ENCODE measurements at places on chromosomes 4 and X.

- no peak for DNase-seq
These were observed 410.3 kb upstream of the RASGEF1B start for GRCh38 chr4:81881855-81882621.

DNA sequence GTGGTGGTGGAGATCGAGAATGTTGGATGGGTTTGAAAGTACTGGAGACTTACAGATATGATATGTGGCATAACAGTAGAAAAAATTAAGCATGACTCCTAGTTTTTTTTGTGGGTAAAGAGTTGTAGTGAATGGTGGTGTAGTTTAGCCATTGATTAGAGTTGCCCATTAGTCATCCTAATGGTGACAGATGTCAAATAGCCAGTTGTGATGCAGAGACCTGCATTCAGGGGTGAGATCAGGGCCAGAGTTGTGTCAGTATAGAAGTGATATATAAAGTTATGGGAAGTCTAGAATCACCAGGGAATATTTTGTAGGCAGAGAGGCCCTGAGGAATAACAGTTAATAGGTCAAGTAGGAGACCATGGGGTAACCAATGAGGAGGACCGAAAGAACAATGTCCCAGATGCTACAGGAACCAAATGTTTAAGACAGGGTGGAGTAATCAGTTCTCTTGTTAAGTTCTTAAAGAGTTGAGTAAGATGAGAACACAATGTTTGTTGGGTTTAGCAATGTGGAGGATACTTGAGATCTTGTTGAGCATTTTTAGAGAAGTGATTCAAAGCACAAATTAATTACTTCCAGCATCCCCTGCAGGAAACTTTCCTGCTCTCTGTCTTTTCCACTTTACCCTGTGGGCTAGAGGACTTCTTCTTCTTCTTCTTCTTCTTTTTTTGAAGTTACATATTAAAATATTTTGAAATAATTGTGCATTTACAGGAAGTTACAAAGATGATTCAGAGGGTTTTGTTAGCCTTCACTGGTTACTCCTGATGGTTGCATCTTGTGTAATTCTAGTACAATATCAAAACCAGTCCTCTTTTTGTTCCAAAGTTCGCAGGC, 13.3 kb downstream of the SGMS2 start:
- no peak for DNase-seq

- DNase-seq, result no peak
These were observed 48.6 kb upstream of the DCX start for GRCh38 chrX:111460607-111461006.

GRCh38 chr4:26786916-26787315, 73.7 kb upstream of the STIM2 start:
- DNase-seq, result no peak

- no peak for DNase-seq
These were observed 67.9 kb downstream of the NDST3 start for GRCh38 chr4:118102195-118102594.

DNA sequence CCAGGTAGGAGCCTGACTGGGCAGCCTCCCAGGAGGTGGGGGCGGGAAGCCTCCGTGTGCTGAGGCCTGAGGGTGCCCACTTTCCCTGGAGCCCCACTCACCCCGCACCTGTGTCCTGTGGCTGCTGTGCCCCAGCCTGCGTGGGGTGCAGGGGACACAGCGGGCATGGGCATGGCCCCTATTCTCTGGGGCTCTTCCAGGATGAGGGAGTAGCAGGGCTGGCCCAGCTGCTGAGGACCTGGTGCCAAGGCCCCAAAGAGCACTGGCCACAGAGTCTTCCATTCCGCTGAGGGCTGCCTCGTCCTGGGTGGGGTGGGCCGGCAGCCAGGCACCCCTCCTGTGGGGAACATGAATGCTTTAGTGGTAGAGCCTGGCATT, 51.7 kb upstream of the SORCS2 start:
- no peak for DNase-seq

GRCh38 chr4:76585897-76586360, 150.9 kb downstream of the SHROOM3 start:
- peak; percentile 70 for DNase-seq

- no peak for DNase-seq
These were observed 487.7 kb upstream of the INTU start for GRCh38 chr4:127145006-127145540.

DNA sequence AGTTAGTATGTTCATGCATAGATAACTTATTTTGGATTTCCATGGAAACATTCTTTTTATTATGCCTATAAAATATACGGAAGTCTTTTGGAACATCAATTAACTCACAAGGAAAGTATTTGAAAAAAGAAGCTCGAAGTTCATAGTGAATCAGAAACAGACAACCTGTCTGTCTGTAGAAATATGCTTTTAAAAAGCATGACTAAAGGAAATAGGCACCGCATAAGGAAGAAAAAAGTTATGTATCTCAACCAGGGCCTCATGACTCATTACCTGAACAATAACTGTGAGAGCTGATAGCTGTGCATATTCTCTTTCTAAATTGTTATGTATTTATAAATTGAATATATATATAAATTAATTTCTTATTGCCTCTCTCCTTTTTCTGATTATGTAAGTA, 324.1 kb downstream of the TLL1 start:
- no peak for DNase-seq

DNA sequence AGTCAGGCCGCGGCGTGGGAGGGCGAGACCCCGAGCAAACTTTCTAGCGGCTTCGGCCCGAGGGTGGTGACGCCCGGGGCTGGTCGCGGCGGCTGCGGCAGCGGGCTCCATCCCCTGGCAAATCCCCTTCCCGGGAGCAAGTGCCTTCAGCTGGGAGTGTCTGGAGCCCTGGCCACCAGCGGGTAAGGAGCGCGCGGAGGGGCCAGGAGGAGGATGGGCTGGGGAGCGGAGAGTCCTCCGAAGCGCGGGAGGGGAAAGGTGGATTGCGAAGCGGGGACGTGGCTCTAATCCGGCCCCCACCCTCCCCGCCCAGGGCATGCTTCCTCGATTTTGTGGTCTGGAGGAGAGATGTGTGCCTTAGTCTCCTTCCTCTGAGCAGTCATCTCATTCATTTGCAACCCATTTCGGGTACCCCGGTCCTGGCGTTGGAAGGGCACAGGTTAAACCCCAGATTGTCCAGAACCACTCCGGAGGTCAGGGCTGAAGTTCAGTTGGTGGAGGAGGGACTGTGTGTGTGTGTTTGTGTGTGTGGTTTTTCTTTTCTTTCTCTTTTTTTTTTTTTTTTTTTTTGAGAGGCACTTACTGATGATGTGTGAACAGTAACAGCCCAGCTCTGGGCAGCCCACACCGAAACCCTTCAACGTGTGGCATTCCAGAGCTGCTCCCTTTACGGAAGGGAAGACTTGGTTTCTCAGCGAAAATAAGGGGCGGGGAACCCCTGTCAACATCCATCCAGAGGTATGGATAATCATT, 516 bp downstream of the SGMS2 start:
- no peak for DNase-seq

DNA sequence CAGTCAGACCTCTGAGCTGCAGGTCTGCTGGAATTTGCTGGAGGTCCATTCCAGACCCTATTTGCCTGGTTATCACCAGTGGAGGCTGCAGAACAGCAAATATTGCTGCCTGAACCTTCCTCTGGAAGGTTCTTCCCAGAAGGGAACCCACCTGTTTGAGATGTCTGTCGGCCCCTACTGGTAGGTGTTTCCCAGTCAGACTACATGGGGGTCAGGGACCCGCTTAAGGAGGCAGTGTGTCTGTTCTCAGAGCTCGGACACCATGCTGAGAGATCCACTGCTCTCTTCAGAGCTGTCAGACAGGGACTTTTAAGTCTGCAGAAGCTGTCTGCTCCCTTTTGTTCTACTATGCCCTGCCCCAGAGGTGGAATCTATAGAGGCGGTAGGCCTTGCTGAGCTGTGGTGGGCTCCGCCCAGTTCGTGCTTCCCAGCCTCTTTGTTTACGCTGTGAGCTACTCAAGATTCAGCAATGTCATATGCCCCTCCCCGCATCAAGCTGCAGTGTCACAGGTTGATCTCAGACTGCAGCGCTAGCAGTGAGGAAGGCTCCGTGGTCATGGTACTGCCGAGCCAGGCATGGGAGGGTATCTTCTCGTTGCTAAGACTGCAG, 44.1 kb upstream of the KDR start:
- no peak for DNase-seq

DNA sequence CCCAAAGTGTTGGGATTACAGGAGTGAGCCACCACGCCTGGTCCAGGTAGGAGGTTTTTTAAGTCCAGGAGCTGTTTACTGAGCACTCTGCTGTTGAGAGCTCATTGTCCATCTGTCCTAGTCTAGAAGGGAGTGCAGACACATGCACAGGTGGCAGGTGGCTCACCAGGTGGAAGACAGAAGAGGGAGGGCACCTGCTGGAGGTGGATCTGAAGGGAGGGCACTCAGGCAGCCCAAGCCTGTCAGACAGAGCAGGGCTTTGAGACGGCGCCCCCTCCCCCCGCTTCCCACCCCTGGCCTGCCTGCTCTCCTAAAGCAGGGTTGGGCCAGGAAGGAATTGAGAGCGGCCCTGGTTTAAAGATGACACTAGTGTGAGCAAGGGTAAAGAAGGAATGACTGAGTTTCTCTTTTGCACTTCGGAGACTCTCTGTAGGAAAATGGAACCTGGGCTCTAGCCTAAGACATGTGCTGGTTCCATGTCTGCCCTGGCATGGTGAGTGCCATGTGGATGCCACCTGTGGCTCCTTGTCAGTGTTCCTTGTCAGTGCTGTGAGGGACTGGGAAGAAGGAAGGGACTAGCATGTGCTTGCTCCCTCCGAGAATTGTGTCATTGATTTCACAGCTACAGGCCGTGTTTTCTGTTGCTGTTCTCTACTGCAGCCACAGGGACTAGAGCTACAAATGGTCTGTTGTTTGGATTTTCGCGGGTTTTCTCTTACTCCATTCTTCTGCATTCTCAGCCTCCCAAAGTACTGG, 108.6 kb downstream of the TNIP2 start:
- DNase-seq, result no peak

DNA sequence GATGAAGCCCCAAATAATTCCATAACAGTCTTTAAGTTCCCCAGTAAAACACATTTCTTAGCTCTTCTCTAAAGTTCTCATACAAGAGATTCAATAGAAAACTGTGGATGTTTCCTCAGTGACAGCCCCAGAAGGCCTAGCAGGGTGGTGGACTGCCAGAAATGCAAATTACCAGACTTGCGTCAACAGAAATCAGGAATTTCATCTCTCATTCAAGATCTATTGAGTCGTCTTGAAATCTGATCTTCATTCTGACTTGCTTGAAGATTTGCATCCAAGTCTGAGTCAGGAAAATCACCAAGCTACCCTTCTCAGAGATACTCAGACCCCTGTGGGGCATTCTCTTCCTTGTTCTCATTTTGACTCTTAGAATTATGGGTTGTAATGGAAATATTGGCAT, 68.9 kb upstream of the NDP start:
- no peak for DNase-seq

DNA sequence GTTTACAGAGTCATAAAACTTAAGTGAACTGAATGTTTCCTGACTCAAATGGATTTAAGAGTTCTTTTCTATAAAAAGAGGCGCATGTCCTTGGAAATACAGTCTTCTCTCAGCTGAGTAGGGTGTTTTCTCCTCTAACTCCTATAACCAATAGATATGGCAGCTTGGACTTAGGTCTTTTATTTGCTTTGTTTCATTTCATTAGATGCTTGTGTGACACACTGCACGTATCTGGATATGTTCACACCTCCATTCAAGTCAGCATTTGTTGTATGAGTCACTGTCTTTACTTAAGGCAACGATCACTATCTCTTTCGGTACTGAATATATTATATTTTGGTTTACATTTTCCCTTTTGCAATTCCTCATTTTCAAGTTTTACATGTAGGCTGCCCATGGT, 136.6 kb downstream of the ARSF start:
- no peak for DNase-seq

- DNase-seq, result no peak
These were observed 65.3 kb upstream of the FAM120C start for GRCh38 chrX:54248309-54248708.

DNA sequence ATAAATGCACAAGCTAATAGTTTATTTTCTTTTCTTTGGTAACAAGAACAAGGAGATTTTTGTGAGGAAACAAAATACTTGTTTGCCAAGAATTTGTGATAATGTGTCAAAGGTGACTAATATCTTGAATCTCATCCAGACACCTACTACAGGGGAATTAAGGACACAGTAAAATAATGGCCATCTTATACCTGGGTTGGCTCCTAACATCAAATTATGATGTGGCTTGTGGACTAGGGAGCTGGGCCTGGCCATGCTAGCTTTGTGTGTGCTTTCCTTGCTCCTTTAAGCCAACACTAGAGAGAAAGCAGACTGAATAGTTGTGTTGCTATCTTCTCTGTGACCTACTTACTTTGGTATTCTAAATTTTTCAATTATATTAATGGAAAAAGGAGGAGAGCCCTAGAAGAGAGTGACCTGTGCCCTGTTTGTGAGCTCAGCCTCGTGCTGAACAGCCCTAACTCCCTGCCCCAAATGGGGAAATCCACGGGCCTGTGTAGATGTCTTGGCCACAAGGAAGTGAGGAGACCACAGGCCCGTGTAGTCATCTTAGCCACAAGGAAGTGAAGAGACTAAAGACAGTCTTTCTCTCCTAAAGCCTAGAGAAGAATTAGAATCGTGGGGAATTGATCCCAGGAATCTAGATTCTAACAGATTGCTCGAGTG, 23.3 kb downstream of the ARHGAP24 start:
- DNase-seq, result no peak

DNA sequence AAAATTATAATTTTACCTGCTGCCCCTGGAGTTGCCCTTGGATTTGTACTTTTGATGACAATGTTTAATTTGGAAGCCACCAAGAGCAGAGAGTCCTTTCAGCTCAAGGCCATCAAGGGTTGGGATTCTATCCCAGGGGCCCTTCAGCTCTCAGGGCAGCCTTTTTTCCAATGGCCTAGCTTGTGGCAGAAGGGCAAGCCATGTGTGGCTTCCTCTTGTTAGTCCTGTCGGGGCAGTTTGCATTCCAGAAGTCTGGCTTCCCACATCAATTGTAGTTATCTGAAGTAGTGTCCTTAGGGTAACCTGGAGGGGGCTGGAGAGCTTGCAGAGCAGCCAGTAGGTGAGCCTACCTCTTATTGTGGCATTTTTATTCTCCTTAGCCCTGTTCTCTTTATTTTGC, 569.4 kb downstream of the TRAM1L1 start:
- DNase-seq, result no peak

All from iPS DF 19.7 (cell line).